ENCODE measurements at places on chromosomes 12 and 14. TPM values are rescaled to one million over a fixed set of nuclear protein-coding genes. Genes with fewer than 3 reads are reported as not detected.

GRCh38 chr14:68865542-68865941, 72.7 kb upstream of the ZFP36L1 start:
- DNase-seq = no peak

DNA sequence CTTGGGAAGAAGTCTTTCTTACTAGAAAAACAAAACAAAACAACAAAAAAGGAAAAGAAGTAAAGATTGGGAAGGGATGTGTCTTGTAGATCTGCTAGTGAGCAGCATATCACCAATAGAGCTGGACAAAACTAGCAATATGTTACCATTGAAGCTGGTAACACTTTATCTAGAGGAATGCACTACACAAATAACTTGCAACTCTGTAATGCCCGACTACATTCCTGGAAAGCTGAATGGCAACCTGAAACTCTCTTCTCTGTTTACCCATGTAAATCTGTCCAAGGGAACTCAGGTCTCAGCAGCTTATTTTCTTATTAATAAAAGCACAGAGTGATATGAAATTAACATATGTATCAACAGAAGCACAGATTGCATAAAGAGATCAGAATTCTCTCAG, 624.4 kb downstream of the KCNH5 start:
- no peak for DNase-seq

GRCh38 chr14:75905147-75905904, 76.5 kb downstream of the TGFB3 start:
- peak; percentile 49 for DNase-seq

Gene MFAP5
- not detected for total RNA-seq

Gene CLEC1B
- not detected for total RNA-seq

Measured in ovary (tissue), 10 donors.